ENCODE measurements at places on chromosomes 12 and 14.

DNA sequence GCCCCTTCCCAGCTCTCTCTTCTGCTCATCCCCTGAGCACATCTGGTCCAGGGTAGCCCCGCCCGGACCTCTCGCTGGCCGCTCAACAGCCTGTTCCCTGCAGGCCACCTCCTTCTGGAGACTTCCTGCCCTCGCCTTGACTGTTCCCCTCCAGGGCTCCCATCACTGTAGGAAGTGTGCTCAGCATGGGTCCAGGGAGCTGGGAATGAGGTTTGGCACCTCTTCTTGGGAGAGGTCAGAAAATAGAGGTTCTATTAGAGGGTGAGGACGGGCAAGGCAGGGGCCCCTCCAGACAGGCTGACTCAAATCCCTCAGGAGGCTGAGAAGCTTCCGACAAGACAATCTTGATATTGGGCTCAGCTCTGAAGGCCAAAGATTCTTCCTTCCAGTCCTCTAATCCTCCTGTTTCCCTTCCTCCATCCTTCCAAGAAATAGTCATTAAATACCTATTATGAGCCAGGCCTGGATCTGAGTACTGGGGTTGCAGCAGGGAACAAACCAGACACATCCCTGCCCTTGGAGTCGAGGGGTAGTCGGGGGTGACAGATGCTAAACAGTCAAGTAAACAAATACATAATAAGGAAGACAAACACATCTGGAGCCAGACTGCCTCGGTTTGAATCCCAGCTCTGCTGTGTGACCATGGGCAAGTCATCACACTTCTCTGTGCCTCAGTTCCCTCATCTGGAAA lies 30.6 kb downstream of the CMKLR1 start:
- DNase-seq: no peak

DNA sequence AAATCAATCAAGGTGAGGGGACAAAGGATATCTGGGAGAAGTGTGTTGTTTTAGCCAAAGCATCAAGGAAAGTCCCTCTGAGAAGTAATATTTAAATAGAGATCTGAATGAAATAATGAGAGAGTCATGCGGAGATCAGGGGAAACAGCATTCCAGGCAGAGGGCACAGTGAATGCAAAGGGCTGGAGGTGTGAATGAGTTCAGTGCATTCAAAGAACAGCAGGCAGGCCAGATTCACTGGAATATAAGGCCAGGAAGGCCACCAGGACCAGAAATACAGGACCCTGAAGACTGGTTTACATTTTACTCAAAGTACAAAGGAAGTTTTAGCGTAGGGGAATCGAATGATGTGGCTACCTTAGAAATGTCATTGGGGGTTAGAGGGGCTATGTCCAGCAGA lies 436.2 kb upstream of the TMEM132C start:
- DNase-seq: no peak

DNA sequence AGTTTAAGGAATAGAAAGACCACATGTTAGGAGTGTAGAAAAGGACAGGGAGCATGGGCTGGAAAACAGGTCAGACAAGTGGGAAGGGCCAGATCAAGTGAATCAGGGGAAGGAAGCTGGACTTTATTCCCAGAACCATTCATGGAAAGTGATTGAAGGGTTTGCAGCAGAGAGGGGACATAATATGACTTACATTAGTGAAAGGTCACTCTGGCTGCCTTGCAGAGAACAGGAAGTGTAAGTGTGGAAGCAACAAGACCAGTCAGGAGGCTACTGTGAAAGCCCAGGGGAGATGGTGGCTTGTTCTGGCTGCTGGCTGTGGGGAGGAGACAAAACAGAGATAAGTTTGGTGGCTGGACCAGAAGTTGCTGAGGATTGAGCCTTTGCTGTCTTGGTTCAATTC lies 69.1 kb downstream of the VCPKMT start:
- DNase-seq: peak; percentile 68

DNA sequence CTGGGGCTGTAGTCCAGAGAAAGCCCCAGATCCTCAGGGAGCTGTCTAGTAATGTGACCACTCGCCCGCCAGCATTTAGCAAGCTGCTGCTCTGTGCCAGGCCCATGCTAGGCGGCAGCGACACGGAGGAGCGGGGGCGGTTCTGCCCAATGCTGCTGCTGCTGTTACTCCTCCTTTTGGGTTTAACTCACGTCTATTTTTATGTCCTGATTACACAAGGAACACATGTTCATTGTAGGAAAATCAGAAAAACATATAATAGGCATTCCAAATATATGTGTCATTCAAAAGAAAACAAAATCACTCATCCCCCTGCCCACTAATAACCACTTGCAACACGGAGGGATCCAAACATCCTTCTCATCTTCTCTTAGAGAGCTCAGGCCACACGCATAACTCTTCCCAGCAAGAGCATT lies 30.4 kb downstream of the CCDC92 start:
- DNase-seq: peak; percentile 4

- no peak for DNase-seq
These were observed 9.7 kb downstream of the WSB2 start for GRCh38 chr12:118050972-118051910.

- DNase-seq: no peak
These were observed 69.1 kb downstream of the VEZT start for GRCh38 chr12:95286713-95287112.

DNA sequence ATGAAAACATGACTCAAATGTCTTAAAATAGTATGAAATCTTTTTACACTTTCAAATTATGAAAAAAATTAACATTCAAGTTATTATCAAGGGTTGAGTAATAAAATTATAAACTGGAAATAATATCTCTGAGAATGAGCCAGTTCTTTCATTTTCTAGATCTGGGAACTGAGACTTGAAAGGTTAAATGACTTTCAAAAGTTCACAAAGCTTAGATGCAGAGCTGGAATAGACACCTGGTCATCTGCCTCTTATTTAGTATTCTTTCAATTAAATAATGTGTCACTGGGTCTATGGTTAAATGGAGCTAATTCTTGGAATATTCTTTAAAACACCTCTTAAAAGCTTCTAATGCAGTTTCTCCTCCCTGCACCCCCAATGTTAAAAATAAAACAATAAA lies 86.6 kb downstream of the CDK17 start:
- no peak for DNase-seq

GRCh38 chr14:99231850-99232713 lies 39.9 kb downstream of the BCL11B start:
- DNase-seq: no peak

DNA sequence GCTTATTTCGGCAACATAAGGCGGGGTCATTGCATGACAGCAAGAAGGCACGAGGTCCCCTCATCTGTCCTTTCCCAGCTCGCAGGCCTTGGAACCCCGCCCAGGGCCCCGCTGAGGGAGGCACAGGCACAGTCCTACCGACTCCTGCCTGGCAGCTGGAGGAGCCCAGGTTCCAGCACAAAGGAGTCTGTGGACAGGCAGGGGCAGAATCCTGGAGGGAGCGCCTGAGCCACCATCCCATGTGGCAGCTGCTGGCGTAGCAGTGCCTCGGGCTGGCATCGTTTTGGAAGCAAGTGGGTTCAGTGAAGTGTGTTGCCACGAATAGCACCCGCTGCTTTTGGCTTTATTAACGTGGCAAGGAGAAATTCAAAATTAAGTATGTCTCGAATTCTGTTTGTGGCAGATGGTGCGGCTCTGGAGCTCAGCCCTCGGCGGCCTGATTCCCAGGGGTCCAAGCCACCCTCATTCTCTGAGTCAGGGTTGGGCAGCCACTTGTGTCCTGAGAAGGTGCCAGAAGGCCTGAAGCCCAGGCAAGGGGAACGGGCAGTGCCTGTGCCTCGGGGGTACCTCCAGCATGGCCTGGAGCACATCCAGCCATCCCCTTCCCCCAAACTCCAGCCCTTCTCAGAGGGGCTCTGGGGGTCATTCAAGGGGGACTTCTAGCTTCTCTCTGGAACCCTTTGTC lies 35.9 kb downstream of the SLC8B1 start:
- no peak for DNase-seq

DNA sequence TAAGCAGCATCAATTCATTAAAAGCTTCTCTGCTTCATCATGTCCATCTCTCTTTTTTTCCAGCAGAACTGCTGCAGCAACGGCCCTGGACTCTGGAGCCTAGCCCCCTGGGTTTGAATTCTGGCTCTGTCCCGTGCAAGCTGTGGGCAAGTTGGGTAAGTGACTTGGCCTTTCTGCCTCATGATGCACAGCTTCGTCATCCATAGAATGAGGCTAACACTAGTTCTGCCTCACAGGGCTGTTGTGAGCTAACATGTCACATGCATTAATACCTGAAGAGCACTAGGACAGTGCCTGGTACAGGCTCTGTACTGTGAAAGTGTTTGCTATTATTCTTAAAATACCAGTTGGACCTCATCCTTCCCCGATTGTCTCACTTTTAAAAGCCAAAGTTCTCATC lies 4.2 kb downstream of the KRT82 start:
- DNase-seq: no peak

GRCh38 chr12:100721169-100721568 lies 73.4 kb upstream of the ANO4 start:
- no peak for DNase-seq

DNA sequence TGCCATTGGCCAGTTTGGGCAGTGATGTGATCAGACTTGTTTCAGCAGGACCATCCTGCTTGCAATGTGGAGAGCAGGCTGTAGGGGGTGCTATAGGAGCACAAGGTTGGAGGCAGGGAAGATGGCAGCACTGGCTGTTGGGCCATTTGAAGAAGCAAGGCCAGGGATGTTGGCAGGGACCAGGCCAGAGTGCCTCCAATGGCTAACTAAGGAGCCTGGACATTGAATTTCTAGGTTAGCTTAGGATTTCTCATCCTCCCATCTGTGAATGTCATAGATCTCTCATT lies 23.5 kb downstream of the FGF23 start:
- peak; percentile 57 for DNase-seq

- DNase-seq: no peak
These were observed 12.9 kb upstream of the FAM181A start for GRCh38 chr14:93914278-93914677.

DNA sequence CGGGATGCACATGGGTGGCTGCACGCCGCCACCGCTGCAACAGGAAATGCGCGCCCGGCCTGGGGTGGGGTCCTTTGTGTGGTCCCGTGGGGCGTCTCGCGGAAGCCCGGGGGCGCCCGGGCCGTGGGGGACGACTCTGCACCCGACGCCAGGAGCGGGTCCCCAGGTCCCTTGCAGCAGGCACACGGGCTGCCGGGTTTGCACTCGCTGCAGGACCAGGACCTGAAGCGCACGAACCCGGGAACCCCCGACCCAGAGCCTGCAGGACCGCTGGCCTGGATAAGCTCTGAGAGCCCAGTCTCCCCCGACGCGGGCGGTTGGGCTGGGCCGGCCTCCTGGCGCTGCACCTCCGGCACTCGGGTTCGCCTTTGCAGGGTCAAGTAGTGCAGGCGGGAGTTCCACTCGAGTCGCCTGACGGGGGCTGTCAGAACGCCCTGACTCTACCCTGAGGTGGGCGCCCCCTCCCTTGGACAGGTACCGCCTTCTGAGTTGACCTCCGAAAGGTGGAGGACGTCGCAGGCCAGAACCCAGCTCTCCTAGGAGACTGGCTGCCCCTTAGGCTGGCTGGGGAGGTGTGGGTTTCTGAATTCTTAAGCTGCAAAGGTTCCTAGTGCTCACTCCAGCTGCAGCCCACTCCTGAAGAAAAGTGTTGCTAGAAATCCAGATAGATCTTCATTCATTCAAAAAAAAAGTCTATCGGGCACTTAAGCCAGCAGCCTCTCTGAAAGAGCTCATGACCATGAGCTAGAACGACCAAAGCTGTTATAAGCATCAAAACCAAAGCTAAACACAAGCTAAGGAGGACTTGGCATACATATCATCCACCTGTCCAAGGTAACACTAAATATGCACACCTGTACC lies 68.0 kb downstream of the RNF34 start:
- no peak for DNase-seq

DNA sequence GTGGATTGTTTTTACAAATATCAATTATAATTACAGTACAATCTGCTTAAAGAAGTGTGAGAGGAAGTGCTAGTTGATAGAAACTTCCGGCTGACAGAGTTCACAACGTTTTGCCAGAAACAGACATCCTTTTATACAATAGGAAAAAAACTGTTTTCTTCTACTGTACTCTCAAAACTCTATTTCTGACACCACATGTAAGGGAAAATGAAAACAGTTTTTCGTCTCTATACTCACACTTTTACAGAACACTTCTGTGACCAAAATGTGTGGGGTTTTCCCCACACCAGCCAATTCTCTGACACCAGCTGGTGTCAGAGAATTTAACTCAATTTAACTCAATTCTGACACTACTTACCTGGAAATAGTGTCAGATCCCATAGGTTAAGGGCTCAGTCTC lies 24.2 kb upstream of the HIF1A start:
- peak; percentile 7 for DNase-seq

- DNase-seq: no peak
These were observed 7.9 kb downstream of the NOVA1 start for GRCh38 chr14:26589925-26590324.

GRCh38 chr14:63504648-63505047 lies 38.5 kb downstream of the PPP2R5E start:
- DNase-seq: no peak

- no peak for DNase-seq
These were observed 20.5 kb downstream of the RAP1B start for GRCh38 chr12:68631227-68631626.

- DNase-seq: no peak
These were observed 9.8 kb downstream of the EXOC3L4 start for GRCh38 chr14:103104389-103104653.

- DNase-seq: no peak
These were observed 12.2 kb downstream of the GPR84 start for GRCh38 chr12:54352022-54352531.

DNA sequence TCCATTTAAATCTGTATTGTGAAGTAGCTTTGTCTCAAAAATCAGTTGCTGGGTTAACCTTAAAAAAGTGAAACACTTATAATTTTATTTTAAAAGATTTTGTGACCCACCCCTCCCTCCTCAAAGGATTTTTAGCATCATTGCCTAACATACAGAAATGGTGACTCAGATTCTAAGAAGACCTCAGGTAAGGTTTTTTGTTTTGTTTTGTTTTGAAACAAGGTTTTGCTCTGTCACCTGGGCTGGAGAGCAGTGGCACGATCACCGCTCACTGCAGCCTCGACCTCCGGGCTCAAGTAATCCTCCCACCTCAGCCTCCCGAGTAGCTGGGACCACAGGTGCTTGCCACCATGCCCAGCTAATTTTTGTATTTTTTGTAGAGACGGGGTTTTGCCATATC lies 74.2 kb downstream of the GNS start:
- no peak for DNase-seq

GRCh38 chr14:68660495-68660894 lies 132.4 kb downstream of the ZFP36L1 start:
- DNase-seq: no peak

GRCh38 chr12:38385486-38385885 lies 68.9 kb downstream of the ALG10B start:
- DNase-seq: no peak

GRCh38 chr14:63899953-63900352 lies 47.1 kb downstream of the SYNE2 start:
- peak; percentile 71 for DNase-seq
